ENCODE measurements at places on chromosomes 11 and 22.

GRCh38 chr11:128732471-128733277, 38.8 kb downstream of the FLI1 start:
- peak; percentile 53 for DNase-seq

GRCh38 chr11:61158691-61159381, 2.4 kb downstream of the VPS37C start:
- no peak for DNase-seq

- DNase-seq, result peak; percentile 39
Observed at GRCh38 chr11:1889941-1890855, 1.5 kb downstream of the PRR33 start.

DNA sequence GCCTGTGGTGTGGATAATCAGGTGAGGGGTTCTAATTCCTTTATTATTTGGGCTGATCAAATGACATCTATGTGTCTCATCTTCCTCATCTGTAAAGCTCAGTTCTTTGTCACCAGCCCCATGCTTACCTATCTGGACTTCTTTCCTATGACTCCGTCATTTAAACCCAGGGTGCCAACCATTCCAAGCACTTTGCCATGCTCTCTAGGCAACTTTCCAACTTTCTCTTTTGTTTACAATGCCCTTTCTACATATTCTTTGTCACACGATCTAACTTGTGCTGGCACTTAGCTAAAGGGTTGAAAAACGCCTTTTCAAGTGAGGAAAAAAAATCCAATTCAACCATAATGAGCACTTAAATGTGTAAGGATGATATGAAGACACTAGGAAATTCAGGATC, 27.9 kb downstream of the EXPH5 start:
- no peak for DNase-seq

DNA sequence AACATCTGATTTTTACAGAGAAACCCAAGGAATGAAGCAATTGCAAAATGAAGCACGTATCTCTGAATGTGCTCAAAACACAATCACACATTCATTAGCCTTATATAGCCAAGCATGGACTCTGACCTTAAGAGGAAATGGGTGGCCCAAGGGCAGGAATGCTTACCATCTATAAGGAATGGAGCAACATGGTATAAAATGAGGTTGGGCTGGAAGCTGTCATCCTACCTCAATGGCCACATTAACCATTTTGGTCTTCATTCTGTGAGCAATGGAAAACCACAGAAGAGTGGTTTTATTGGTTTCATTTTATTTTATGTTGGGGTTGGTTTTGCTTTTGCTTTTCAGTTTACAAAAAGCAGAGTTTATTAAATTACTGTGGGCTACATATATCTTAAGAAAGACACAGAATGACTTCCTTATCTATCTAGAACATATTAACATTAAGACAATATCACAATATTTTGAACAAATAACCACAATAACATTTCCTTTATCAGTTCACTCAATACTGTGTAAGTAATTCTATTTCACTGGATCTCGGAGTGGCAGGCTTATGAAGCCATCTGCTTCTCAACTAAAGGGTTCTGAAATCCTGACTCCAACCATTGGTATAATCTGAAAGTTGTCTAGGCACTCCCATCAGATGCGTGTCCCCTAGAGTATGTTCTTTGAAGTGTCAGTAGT, 10.8 kb upstream of the MS4A13 start:
- peak; percentile 19 for DNase-seq

DNA sequence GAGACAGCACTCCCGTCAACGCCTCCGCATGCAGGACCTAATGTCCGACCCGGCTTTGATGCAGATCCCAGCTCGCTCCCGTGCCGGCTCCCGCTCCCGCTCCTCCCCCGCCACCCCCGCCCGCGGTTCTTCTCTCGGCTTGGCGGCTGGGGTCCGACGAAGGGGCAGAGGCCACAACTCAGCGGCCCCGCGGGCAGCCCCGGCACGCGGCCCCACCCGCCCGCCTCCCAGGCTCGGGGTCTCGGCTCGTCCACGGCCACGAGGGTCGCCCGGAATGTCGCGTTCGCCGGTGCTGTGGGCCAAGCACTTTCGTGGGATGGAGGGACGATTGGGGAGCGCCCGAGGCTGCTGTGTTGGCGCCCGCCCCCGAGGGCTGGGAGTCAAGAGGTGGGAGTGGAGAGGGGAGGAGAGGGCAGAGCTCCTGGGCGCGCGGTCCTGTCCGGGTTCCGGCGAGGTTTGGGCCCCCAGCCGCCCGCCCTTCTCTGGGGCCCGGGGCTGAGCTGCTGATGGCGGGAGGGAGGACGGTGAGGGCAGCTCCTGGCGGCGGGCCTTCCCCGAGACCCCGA, 5.3 kb upstream of the TBX1 start:
- DNase-seq, result no peak

DNA sequence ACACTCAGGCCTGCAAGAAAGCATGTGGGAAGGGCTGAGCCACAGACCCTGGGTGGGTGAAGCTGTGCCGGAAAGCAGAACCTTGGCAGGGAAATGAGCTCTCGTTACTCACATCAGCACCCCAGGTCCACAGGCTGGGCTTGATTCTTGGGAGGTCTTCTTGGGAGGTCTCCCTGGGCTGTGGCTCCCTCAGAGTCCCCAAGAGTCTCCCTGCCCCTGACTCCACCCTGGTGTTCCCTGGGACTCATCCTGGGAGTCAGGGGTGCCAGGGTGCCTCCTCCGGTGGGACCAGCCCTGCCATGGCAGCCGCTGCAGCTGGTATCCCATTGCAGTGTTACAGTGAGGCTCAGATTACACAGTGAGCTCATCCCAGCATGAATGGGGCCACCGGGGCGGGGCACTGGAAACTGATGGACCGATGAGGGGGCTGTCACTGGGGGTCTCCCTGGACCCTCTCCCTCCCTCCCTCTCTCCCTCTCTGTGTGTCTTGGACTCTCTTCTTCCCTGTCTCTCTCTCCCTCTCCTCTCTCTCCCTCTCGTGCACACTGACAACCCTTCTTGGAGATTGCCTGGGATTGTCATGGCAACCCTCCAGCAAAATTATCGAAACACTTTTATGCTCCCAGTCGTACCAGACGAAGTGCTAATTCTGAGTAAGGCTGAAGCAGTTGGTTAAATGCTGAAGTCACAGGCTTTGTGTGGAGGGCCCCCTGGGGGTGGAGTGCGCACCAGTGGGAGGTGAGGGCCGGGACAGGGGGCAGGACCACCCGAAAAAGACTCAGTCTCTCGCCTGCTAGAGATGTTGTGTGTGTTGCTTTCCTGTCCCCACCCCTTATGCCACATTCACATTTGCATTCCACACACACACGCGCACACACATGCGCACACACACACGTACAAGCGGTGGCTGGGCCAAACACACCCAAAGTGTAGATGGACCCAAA, 8.6 kb upstream of the C11orf96 start:
- DNase-seq, result no peak

DNA sequence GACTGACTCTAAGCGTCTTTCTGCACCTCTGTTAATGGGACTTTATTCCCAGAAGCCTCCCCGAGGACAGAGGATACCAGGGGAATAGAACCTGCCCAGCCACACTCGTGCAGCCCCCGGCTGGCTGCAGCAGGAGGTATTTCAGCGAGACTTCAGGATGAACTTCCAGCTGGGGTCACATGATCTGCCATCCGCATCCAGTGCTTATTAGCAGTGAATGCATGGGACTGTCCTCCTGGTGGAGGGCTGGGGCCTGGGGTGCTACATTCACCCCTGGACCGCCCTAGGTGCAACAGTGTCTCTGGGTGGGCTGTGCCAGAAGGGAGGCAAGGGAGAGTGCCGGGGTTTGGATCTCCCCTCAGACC, 1.6 kb downstream of the DUSP8 start:
- DNase-seq, result no peak

Data from activated CD4-positive, alpha-beta T cell treated with anti-CD3 and anti-CD28 coated beads, Interleukin-2, Interleukin-6, amounts not matched to agents 100 ng/mL and 50 ng/mL, durations not matched to agents 16 hours and 8 hours (primary cell).